ENCODE measurements at places on chromosomes 4 and X.

- no peak for DNase-seq
These were observed 142.7 kb downstream of the AMMECR1 start for GRCh38 chrX:110175146-110175545.

DNA sequence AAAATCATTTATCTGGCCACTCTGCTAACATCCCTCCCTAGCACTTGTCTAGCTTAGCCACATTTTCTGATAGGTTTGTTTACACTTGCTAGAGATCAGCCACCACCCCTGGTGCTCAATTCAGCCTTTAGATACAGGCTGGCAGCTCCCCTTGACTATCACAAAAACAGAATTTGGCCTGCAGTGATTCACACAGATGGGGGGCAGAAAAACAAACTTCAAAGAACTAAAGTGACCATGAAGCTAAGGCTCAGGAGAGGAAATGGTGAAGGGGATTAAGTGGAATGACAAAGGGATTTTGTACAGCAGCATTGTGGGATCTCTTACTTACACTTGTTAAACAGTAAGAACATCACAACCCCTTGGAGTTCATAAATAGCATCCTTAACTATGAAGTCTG lies 1718.0 kb upstream of the PCDH7 start:
- DNase-seq, result no peak

DNA sequence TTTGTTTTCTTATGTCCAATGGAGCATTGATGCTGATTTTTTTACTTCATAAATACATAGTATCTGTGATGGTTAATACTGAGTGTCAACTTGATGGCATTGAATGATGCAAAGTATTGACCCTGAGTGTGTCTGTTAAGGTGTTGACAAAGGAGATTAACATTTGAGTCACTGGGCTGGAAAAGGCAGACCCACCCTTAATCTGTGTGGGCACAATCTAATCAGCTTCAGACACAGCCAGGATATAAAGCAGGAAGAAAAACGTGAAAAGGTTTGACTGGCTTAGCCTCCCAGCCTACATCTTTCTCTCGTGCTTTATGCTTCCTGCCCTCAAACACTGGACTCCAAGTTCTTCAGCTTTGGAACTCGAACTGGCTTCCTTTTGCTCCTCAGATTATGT lies 230.6 kb upstream of the SPRY1 start:
- no peak for DNase-seq

DNA sequence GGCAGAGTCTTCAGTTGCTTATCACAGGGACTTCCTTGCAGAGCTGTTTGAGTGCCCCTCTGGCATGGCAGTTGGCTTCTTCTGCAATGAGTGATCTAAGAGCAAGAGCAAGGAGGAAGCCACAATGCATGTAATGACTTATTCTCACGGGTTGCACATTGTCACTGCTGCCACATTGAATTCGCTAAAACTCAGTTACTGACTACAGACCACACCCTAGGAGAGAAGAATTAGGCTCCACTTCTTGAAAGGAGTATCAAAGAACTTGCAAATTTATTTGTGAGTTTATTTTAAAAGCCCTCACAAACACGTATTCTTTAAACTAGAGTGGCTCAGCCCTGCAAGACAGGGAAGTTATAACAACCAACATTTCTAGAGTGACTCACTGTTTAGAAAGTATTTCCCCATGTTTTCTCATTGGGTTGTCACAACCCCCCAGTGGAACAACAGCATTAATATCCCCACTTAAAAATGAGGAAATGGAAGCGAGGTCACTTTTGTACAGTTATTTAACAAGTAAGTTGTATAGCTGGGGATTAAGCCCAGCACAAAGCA lies 32.4 kb upstream of the RBPJ start:
- DNase-seq, result no peak

GRCh38 chr4:103046416-103047290 lies 27.1 kb upstream of the SLC9B1 start:
- no peak for DNase-seq

GRCh38 chrX:2192584-2193272 lies 308.0 kb downstream of the DHRSX start:
- no peak for DNase-seq

DNA sequence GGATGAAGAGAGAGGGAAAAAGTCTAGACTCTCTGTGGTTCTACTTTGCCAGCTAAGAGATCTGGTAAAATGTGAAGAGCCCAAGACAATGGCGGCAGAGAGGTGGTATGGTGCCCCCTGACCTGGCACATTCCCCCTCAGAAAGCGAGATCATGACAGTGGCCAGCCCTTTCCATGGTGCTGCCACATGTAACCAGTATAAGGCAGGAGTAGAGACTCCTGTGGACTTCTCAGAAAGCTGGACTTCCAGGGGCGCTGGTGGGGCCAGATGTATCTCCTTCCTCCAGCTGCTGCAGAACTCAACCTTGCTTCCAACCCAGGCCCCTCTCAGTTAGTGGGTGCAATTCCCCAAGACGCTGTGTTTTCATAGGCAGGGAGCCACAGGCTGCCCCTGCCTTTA lies 9.6 kb downstream of the CTAG1A start:
- DNase-seq, result no peak

DNA sequence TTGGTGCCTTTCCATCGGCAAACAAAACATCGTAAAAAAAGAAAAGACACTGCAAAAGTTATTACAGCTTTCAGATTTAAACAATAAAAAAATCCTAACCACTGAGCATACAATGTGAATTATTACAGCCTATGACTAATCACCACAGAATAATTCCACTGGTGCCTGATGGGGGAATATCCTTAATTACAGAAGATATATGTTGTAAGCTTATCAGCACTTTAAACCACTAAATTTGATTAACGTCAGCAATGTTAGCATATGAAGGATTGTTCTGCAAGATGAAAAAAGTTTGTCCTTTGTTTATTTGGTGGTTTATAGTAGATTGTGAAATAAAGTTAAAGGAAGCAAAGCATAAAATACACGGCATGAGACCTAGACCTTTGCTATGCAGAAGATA lies 210.2 kb upstream of the ADAMTS3 start:
- DNase-seq, result no peak

DNA sequence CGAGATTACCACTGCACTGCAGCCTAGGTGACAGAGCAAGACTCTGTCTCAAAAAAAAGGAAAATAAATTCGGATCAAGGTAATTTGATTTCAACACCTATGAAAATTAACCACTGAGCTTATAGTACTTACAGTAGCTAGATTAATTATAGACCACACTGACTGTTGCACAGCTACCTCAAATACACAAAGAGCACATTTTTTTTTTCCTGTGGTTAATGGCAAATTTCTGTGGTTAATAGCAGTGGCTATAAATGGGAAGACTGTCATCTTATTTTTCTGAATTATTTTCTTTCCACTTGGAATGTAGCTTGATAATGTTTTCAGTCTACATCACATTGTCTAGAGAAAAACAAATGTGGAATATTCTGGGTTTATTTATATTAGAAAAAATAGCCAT lies 1661.6 kb upstream of the PCDH7 start:
- DNase-seq, result no peak

DNA sequence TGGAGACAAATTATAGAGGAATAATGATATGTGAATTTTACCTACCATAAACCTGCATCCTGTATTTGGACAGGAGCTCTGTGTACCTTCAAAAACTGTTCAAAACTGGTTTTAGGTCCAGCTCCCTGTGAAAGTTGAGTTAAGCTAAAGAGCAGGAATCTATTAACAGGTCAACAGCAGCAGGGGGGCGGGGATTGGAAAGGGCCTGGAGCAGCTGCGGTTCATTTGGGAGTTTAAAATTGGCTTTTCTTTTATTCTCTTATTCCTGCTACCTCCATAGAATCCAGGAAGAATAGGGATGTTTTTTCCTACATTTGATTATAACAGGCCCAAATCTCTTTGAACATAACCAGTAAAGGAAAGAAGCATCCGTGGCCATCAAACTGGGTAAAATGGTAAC lies 23.8 kb downstream of the SHROOM3 start:
- no peak for DNase-seq

DNA sequence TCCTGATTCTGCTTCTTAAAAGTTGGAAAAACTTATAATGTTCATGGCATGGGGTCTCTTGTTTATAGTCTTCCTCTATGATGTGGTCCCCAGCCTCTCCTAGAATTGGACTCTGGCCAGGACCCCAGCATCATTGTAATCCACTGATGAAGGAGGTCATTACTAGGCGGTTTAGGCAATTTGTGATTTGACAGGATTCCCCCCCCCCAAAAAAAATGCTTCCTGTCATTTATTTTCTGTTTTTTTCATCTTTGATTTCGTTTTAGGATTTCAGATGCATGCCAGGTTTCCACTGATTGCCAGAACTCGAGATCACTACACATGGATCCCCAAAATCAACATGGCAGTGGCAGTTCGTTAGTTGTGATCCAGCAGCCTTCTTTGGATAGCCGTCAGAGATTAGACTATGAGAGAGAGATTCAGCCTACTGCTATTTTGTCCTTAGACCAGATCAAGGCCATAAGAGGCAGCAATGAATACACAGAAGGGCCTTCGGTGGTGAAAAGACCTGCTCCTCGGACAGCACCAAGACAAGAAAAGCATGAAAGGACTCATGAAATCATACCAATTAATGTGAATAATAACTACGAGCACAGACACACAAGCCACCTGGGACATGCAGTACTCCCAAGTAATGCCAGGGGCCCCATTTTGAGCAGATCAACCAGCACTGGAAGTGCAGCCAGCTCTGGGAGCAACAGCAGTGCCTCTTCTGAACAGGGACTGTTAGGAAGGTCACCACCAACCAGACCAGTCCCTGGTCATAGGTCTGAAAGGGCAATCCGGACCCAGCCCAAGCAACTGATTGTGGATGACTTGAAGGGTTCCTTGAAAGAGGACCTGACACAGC lies 4.9 kb downstream of the SPRY1 start:
- no peak for DNase-seq

- DNase-seq, result peak; percentile 29
These were observed 2.5 kb downstream of the CACNA1F start for GRCh38 chrX:49230500-49231232.

GRCh38 chr4:171956678-171957077 lies 143.5 kb downstream of the GALNTL6 start:
- DNase-seq, result no peak

DNA sequence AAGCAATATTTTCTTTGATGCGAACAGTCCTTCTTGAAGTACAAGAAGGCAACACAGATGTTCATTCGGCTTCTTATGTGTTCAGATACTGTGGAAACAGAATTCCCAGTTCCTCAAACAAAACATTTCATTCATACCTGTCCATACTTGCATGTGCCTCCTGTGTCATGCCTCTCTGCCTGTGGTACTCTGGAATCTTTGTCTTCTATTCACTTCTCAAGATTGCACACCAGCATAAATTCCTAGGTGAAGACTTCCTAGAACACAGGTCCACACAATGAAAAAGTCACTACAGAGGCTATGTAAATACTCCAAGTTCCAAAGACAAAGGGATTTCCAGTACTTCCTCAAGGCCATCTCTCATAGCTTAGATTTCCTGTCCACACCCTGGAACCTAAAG lies 367.2 kb downstream of the AFF2 start:
- no peak for DNase-seq

GRCh38 chr4:14915018-14915417 lies 87.3 kb upstream of the CPEB2 start:
- DNase-seq, result no peak
